ENCODE measurements at places on chromosomes 13 and 19. TPM values are rescaled to one million over a fixed set of nuclear protein-coding genes. Genes with fewer than 3 reads are reported as not detected.
A peak's percentile ranks its signal among the peaks of the same experiment; 100 is the strongest.

APOC1 gene
- not detected for total RNA-seq

DNA sequence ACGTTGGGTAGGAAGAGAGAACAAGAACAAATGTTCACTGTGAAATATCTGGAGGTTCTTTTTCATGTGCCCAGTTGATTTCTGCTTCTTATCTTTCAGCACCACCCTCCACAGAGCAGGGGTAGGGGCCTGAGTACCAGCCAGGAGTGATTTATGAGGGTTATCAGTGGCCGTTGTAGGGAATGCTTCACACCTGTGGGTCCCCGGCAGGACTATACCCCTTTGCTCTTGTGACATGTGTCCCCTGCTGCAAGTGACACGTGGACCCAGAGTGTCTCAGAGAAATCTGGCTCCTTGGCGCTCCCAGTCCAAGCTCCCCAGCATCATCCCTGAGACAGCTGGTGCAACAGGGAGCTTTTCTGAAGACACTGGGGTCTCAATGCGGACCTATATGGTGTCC, 29.7 kb downstream of the SIAH3 start:
- no peak for DNase-seq

- DNase-seq = no peak
These were observed 71.5 kb downstream of the DNAJC15 start for GRCh38 chr13:43094901-43095300.

ZNF808 gene
- 42.5 TPM for total RNA-seq

- no peak for DNase-seq
These were observed 4.6 kb downstream of the PIK3R2 start for GRCh38 chr19:18157465-18158063.

KIR3DL2 gene
- 10.3 TPM for total RNA-seq

GRCh38 chr13:92807966-92808365, 418.6 kb upstream of the GPC6 start:
- no peak for DNase-seq

GRCh38 chr13:87536499-87536898, 134.7 kb upstream of the SLITRK5 start:
- no peak for DNase-seq

- no peak for DNase-seq
These were observed 268.9 kb downstream of the IRS2 start for GRCh38 chr13:109517517-109517916.

DNA sequence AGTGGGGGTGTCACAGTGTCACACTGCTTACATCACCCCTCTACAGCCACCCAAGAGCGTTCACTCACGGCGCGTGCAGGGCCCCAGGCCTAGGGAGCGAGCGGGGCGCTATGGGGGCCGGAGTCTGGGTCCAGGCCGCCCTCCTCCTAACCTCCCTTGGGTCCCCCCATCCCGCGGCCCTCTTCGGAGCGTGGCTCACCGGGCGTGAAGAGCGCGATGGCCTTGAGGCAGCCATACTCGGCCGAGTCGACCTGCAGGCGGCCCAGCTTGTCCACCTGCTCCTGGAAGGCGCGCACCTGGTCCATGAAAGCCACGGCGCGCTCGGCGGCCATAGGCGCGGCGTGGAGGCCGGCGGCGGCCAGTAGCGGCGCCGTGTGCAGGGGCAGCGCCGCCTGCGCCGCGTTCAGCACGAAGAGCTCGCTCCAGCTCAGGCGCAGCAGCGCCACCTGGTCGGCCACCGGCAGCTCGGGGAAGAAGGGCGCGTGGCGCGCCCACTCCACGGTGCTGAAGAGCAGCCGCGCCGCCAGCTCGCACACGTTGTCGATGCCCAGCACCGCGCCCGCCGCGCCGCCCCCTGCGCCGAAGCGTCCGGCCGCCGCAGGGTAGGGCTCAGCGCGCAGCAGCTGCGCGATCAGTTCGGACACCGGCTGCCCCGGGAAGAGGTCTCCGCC, 9.4 kb downstream of the OCEL1 start:
- DNase-seq = peak; percentile 84

DNA sequence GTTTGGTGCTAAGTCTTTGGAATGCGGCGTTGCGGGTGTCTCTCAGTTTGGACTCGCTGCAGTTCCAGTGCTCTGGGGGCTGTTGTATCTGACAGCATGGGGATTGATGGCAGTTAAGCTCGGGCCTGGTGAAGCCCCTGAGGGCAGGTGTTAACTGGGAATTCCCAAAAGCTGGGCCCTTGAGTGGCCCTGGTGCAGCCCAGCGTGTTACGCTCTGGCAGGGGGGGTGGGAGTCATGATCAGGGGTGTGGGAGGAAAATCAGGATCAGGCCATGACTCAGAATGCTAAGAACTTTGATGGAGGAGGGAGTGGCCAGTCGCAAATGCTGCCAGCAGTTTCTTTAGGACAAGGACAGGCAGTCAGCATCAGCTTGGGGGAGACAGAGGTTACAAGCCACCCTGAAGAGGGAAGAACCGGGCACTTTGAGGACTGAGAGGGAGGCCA, 19.6 kb downstream of the AP2A1 start:
- DNase-seq = no peak

ALOX5AP gene
- total RNA-seq = 49.8 TPM

WBP4 gene
- 10.6 TPM for total RNA-seq

- DNase-seq = no peak
These were observed 516 bp upstream of the ATP1A3 start for GRCh38 chr19:41994521-41994971.

- no peak for DNase-seq
These were observed 4.1 kb upstream of the C1QTNF9B start for GRCh38 chr13:23901365-23901764.

- DNase-seq = no peak
These were observed 50.0 kb downstream of the FRY start for GRCh38 chr13:32081591-32081990.

DNA sequence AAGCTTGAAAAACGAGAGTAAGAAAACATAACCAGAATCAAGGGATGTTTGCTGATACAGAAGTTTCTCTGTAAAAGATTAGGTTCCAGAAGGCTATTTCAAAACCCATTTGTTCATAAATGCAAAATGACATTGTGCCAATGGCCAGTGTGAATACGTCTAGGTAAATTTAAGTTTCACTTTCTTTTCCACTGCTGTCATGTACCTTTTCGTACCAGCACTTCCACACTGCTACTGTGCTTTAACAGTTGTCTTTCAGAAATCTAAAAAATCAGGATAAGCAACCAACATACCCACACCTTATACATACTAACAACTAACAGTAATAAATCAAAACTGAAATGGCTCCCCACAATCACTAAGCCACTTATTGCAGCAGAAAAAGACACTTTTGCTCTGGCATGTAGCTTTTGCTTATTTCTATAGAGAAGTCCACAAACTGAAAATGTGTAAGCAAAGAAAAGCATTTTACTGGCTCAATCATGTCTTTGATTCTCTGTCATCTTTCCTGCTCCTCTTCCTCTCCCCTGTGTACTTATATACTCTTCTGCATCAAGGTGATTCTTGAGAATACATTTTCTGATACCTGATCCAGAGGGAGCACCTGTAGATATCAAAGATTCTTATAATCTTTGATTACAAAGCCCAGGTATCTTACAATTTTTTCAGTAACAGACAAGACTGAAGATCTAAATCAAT, 34.3 kb downstream of the ELF1 start:
- DNase-seq = no peak

DNA sequence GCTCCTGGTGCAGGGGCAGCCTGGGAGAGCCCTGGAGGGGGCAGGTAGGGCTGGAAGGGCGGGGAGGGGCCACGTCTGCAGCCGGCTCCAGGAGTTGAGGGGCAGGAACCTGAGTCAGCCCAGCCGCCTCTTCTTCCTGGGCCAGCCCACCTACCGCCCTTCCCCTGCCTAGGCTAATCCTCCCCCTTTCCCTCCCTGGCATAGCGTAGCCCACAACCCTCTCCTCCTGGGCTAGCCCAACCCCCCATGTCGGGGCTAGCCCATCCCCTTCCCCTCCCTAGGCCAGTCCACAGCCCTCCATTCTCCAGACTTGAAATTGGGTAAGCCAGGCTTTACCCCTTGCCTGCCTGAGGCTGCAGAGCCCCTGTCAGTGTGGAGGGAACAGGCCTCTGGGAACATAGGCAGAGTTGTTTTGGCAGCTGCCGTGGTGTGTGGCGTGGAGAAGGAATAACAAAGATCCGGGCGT, 20.6 kb upstream of the WDR18 start:
- no peak for DNase-seq

GRCh38 chr13:80161219-80161618, 179.7 kb downstream of the SPRY2 start:
- DNase-seq = no peak

- DNase-seq = no peak
These were observed 1.2 kb downstream of the GTPBP3 start for GRCh38 chr19:17338433-17339078.

- no peak for DNase-seq
These were observed 89.2 kb downstream of the DHRS12 start for GRCh38 chr13:51714663-51715168.

C19orf18 gene
- total RNA-seq = not detected

DNA sequence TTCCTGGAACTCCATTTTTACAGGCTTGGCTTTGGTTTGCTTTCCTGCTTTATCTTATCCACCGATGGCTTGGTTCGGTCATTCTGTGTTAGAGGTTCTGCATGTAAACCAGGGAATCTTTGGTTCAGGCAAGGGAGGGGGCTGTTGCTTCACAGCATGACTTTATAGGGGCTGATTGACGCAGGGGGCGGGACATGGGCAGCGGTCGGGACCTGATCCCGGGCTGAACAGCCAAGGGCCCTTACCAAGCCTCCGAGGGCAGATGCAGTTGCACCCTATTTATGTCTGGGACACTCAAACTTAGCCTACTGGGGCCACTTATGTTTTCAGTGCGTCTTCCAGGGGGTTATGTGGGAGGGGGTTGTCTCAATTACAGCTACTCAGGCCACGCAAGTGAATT, 312.4 kb downstream of the ZNF536 start:
- DNase-seq = no peak

OR10H2 gene
- not detected for total RNA-seq

DNA sequence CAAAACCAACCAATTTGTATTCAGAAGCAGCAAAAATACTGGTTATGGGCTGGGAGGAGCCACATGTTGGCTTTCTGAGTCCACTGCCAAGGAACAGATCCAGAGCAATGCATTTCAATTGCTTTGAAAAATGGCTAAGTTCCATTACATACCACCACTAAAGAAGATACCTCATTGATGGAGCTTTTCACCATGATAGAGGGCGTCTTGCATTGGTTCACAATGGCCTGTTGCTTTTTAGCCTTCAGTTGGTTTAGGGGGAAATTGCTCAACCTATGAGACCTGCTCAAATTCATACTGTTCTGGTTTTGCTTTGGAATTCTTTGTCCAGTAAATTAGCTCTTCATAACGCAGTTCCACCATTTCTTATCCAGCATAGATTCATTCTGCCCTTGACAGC, 21.2 kb upstream of the CPB2 start:
- no peak for DNase-seq

GRCh38 chr19:4108767-4109625, 14.9 kb downstream of the MAP2K2 start:
- peak; percentile 89 for DNase-seq

DNA sequence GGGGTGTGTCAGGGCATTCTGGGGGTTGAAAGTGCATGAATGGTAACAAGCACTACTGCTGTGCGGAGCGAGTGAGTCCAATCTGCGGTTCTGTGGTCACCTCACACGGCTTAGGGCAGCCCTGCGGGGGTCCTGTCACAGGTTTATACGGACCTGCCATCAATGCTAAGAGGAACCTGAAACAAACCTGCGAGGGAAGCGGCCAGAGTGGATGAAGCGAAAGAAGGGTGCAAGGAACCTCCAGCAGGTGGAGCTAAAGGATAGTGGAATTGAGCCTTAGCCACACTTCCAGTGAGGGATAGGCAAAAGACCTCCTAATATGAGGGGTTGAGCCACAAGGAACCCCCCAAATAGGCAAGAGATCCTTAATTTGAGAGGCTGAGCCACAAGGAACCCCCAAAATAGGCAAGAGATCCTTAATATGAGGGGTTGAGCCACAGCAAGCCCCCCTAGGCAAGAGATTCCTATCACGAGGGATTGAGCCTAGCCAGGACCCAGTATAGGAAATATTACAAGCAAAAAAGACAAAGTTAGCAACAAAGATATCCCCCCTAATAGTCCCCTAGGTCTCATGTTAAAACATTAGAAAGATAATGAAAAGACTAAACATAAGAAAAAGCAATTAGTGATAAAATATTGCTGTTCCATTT, 6.3 kb upstream of the ZNF69 start:
- peak; percentile 65 for DNase-seq

- no peak for DNase-seq
These were observed 115.9 kb upstream of the PCDH20 start for GRCh38 chr13:61531383-61532065.

NANOS3 gene
- not detected for total RNA-seq

KIR2DL3 gene
- 11.7 TPM for total RNA-seq

GRCh38 chr13:50891206-50891605, 18.4 kb upstream of the RNASEH2B start:
- DNase-seq = no peak

- DNase-seq = no peak
These were observed 140.2 kb downstream of the KLF5 start for GRCh38 chr13:73198991-73199411.

C19orf85 gene
- not detected for total RNA-seq

DNA sequence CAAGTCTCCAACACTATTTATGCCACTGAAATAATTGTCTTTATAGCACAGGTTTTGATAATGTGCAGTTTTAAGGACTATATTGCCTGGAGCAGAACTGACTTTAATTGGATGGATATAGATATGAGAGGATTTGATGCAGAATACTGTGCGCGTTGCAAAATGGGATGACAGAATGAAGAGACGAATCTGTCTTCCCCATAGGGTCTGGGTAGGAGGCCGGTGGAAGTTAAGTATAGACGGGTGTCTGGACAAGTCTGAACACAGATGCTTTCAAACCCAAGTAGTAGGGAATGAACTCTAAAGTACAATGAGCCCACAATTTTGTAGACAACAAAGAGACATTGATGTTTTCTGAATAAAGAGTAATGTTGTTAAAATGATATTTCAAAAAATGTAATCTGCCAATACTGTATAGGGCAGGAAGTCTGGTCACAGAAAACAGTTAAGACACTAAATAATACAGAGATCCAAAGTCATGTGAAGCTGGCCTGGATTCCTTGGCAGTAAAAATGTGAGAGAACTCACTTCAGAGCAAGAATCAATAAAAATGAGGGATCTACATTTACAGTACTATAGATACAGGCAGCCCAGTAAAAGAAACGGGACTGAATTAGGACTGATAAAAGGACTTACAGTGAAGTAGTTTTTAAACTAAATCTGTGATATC, 125.5 kb downstream of the ENOX1 start:
- no peak for DNase-seq

Measured in natural killer cell treated with Interleukin-12 subunit alpha and Interleukin-12 subunit beta and Interleukin-15 and Interleukin-18, amount 100 ng/mL, for 72 hours (primary cell).